ENCODE measurements at places on chromosomes 3 and 15.

GRCh38 chr3:7713724-7714123, 787.9 kb upstream of the LMCD1 start:
- DNase-seq = no peak

- no peak for DNase-seq
Measured at GRCh38 chr3:187027531-187028278, 97.4 kb downstream of the ST6GAL1 start.

DNA sequence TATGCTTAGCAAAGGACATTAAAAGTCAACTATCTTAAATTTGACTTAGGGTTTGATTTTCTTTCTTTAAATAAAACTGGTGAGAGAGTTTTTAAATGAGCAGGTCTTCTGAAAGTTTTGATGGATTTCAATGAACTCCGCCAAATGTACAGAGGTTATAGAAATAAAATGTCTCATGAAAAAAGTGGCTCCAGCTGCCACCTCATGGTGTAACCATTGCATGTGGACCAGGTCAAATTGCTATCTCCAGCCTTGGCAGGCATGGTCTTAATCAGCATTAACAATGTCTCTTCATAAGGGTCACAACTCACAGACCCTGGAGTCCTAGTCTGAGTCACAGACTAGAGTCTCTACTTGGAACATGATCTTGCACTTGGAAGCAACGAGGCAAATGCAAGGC, 182.3 kb downstream of the ADAMTS17 start:
- peak; percentile 4 for DNase-seq

- peak; percentile 22 for DNase-seq
Measured at GRCh38 chr15:99963096-99963825, 230.0 kb upstream of the LYSMD4 start.

DNA sequence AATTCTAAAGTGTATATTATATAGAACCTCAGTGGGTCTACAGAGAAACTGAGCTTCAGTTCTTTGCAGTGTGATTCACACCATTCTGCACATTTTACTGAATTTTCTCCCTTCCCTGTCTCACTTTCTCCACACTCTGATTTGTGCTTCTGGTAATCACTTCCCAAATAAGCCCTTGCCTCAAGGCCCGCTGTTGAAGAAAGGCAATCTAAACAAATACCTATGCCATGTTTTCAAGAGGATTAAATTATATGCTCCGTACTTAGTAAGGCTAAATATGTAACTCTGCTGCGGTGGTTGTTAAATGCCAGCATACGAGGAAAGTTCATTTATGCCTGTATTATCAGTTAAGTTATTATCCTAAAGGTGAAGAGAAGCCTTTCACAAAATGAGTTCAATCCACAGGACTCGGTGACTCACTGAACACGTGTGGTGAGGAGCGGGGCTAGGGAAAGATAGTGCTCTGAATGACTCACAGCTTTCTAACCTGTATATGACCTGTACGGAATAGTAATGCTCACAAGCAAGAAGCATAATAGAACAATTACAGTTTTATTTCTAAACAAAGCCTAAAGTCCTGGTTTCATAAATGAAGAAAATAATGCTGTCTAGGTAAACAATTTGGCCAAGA, 25.1 kb downstream of the CNTN6 start:
- no peak for DNase-seq

- DNase-seq = peak; percentile 70
Measured at GRCh38 chr3:27570421-27571106, 86.4 kb upstream of the SLC4A7 start.

GRCh38 chr3:34646911-34647460, 848.6 kb downstream of the PDCD6IP start:
- DNase-seq = no peak

GRCh38 chr15:94327356-94327936, 96.1 kb downstream of the MCTP2 start:
- peak; percentile 40 for DNase-seq

DNA sequence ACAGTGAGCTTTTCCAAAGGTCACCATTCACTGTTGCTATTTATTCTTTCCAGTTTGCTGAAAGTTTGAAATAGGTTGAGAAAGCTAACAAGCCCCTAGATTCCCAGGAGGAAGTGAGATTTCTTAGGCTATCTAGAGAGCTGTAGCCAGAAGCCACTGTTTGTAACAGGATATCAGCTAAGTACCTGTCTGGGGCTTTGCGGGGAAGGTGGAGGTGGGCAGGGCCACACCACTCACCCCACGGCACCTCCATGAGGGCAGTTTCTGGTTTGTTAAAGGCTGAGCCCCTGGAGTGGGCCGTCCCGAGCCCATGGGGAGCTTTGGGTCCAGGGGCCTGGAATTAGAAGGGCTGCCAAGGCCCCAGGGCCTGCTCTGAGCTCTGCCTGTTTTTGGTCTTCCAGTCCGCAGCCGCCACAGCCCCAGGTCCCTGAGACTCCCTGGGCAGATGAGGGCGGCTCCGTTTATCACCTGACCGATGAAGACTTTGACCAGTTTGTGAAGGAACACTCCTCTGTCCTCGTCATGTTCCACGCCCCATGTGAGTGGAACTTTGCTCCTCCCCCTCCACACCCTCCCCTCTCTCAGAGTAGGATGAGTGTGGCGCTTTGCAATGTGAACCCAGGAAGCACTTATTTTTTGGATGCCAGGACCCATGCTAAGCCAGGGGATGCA, 63.4 kb downstream of the PDIA5 start:
- no peak for DNase-seq

GRCh38 chr15:84889313-84889990, 5.0 kb downstream of the SLC28A1 start:
- no peak for DNase-seq

- no peak for DNase-seq
Measured at GRCh38 chr3:195755791-195756676, 35.3 kb downstream of the MUC20 start.

DNA sequence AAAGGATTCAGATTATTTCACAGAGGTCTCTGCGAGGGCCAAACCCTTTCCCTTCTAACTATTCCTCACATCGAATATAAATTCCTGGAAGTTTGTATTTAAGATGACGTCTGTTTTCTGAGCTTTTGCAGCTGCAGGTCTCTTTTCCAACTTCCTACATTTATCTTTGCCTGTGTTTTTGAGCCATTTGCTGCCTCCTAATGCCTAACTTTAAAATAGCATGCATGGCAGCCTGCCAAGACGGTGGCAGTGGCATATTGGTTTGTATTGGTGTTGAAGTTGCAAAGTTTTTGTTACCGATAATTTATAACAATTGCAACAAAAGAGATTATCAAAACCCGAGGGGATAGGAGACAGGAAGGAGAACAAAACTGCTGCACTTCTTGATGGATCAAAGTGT, 187.1 kb upstream of the DNAJC19 start:
- DNase-seq = peak; percentile 65

GRCh38 chr3:42613462-42613861, 13.0 kb downstream of the NKTR start:
- DNase-seq = no peak

GRCh38 chr3:126051741-126052140, 32.2 kb downstream of the SLC41A3 start:
- DNase-seq = no peak

DNA sequence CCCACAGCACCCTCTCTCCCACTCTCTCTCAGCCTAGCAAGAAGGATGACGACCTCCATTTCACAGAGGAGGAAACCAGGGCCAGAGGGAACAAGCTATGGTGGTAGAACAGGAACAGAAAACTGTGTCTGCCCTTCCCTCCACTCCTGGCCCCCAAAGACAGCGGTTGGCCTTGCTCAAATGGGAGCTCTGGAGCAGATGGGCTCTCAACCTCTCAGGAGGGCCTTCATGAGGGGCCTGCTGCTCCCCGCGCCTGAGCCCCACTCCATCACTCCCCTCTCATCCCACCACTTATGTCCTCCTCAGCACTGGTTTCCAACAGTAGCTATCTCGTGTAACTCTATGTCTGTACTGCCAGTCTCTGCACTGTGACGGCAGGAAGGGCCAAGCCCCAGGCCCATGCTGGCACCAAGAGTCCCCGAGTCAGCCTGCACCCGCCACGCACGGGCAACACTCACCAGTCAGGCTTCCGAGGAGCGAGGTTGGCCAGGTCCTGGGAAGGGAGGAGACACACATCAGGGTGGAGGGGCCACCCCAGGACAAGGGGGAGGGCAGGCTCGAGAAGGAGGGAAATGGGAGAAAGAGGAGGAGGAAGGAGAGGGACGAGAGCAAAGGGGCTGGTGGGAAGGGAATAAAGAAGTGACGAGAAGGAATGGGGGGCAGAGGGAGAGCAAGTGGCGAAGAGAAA, 45.5 kb downstream of the PTH1R start:
- no peak for DNase-seq

GRCh38 chr3:197465996-197466549, 89.7 kb downstream of the BDH1 start:
- DNase-seq = peak; percentile 32

GRCh38 chr3:54358316-54358715, 236.0 kb downstream of the CACNA2D3 start:
- no peak for DNase-seq

GRCh38 chr15:66128116-66128680, 125.4 kb downstream of the MEGF11 start:
- no peak for DNase-seq

DNA sequence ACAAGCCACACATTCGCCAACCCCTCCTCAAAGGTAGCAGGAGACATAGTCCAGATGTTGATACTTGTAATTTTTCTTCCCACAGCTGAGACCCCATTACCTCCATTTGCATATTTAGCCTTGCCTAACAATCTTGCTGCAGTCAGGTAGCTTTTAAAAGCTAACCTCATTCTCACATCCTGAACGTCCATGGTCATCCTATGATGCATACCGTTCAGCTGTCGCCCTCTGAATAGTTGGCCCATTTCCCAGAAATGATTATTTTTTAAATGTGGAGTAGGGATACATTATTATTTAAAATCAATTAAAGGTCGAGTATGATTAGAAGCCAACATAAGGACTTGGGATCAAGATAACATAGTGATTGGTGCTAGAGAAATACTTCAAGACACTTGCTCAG, 165.0 kb downstream of the MEX3B start:
- DNase-seq = no peak

- DNase-seq = no peak
Measured at GRCh38 chr15:90742087-90742486, 24.9 kb downstream of the BLM start.

DNA sequence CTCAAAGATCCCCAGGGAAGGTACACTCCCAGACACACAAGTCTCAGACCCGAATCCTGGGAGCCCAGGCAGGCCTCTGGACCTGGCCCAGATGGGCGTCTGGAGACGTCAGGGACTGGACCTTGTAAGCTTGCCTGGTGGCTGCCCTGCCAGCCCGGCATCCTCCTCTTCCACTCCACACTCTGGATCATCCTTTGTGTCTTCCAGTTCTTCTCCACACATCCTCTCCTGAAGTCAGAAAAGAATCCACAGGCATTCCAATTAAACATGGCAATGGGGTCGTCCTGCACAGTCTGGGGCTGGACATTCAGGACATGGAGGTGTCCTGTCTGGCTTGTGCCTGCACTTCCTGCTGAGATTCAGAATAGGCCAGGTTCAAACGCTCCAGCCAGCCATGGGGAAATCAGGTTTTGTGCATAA, 208.8 kb upstream of the IGF1R start:
- DNase-seq = no peak

DNA sequence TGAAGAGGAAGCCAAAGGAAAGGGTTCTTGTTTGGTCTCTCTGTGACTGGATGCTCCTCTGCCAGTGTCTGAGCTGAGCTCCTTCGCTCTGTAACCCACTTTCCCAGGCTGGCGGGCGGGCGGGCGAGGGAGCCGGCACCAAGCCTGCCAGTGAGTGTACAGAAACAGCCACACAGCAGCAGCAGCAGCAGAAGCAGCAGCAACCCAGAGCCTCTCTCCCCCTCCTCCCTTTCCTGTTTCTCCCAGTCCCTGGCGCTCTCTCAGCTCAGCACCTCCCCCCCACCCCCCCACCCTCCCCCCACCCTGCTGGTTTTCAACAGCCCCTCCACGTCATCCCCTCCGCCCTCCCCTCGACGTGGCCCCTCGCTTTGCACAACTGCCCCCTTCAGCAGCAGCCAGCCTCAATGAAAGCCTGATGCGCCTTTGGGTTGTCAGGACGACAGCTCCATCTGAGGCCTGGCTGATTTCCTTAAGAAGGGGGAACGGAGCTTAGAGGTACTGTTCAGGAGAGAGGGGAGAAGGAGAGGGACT, at the start of gene LSAMP:
Gene LSAMP (minus strand): TSS at position 177 of the 531 bp plus-strand sequence.
- peak; percentile 49 for DNase-seq

DNA sequence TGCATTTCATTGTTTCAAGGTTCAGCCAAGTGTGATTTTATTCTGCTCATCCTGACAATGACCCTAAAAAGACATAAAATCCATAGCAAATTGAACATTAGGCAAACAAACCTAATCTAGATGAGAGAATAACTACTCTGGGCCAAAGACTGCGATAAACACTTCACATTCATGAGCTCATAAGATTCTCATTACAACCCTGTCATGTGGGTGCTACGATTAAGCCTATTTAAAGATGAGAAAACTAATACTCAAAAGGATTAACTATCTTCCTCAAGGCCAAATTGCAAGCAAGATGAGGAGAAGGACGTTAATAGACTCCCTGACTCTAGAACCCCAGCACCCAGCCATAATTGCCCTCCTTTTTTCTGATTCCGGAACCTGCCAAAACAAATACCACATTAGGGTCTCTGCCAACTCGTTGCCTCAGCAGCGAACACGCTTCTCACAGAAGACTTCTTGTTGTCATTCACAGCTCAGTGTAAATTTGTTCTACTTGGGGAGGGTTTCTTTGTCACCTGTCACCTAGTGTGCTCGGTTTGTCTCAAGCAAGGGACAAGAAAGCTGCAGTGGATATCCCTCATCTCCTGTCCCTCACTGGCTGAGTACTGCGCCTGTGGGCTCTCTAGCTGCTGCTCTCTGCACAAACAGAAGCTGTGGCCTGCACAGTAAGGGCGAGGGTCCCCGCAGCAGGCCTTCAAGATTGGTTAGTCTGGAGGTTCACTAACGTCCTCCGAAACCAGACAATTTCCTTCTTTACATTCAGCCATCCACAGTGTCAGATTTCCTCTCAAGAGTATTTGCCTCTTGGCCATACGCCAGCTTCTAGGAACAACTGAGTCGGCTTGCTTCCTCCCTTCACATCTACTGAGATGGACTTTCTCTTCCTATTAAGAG, 200.0 kb upstream of the UBE2E2 start:
- peak; percentile 52 for DNase-seq

GRCh38 chr3:50627407-50628051, 10.6 kb downstream of the MAPKAPK3 start:
- peak; percentile 75 for DNase-seq

DNA sequence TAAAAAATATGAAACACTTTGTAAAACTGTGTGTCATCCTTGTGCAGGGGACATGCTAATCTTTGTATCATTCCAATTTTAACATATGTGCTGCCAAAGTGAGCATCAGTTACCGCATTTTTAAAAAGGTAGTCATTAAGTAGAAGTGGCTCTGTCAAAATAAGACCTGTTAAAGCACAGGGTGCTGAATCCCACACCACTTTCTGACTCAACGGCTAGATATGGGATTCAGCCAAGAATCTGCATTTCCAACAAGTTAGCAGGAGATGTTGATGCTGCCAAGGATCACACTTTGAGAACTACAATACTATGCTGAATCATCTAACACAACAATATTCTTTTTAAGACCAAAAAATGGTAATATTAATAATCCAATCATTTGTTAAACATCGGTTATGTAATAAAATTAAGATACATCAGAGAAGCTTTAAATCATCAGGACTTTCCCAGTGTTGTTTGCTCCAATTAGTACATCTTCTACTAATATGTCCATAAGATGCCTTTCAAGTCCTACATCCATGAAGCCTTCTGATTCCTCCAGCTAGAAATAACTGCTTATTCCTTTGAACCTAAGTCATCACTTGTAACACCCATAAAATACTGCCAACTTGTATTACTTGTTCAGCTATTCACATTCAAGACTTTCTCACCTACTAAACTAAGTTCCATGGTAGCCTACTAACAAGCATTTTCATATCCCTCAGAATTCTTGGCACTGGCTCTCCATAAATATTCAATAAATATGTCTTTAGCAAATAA, 71.1 kb downstream of the TBL1XR1 start:
- peak; percentile 94 for DNase-seq

- no peak for DNase-seq
Measured at GRCh38 chr15:48121849-48122248, 1.1 kb downstream of the SLC24A5 start.

Data from fibroblast of skin of scalp (primary cell).